A172 (cell line): ENCODE measurements at places on chromosomes 2 and 18. TPM values are rescaled to one million over a fixed set of nuclear protein-coding genes. Genes with fewer than 3 reads are reported as not detected.

Gene CXXC1
- total RNA-seq: 11.4 and 19.4 TPM in 2 replicates

Gene ASXL2
- 8.8 and 9.6 TPM in 2 replicates for total RNA-seq

GRCh38 chr2:210715560-210716082 is 159.2 kb downstream of the CPS1 start:
- no peak for DNase-seq

- no peak for DNase-seq
Observed at GRCh38 chr2:101832114-101832513, 134.6 kb downstream of the MAP4K4 start.

GRCh38 chr2:11711751-11712150 is 34.7 kb upstream of the LPIN1 start:
- DNase-seq: no peak

DNA sequence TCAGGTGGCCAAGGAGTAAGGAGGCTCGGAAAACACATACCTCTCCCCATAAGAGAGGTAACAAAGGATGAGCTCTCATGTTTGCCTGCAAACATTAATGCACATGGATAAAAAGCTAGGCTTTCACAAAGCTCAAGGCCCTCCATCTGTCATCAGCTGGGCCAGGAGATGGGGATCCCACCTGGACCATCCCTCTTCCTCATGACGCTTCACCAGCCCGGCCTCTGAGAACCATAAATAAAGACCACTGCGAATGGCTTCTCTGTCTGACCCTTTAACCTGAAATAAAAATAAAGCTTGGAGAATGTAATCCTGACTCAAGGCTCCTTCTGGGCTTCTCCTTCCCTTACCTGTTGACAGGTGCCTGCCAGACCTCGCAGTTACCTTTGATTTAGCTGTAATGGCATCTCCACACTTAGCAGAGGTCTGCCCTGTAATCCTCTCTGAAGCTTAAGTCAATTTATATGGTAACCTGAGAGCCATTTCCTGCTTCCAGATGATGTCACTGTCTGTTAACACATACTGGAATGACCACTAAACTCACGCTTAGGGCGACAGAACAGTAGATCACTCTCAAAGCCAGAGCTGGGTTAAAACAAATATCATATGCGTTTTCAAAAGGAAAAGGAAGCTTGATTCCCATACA is 29.3 kb upstream of the FOXI3 start:
- DNase-seq: peak; percentile 58

DNA sequence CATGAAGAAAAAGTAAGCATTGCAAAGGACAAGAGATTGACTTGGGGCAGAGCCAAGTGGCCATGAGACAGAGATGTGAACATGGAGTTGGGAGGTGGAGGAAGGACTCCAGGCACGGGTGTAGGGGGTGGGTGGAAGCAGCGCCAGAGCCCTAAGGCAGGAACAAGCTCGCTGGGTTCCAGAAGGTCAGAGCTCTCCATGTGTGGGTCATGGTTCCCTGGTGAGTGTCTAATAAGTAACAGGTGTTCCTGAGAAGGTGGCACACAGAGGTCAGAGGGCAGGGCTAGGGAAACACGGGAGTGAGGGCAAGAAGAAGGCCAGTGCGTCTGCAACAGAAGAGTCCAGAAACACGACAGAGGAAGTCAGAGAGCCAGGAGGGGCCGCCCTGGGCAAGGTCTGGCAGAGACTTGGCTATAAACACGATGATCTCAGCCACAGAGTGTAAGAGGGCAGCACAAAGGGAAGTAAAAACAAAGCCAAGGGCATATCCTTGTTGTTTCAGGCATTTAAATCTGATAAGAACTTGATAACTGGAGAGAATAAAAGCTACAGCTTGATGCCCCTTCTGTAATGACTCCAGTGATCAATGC is 260.8 kb downstream of the TGIF1 start:
- peak; percentile 72 for DNase-seq

DNA sequence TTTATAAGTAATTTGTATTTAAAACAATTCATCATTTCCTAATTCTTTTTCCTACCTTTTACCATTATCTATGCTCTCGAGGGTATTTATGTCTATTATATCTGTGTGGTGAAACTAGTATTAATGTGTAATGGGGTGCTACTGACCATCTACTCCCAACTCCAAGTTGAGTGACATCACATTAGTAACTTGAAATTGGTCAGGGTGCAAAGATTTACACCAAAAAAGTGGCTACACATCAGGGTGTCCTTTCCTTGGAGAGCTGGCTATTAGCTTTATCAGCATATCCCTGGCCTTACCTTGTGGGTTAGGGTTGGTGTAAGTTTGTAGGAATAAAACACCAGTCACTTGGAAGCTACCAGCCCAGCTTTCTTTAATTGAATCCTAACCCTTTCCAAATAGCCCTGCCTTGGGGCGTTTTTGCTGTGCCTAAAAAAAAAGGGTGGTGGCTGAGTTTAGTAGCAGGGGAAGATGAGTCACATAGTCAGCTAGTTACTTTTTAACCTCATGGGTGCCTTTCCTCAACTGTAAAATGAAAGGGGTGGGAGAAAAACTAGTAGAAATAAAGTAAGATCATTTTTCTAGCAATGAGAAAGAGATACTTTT is 14.0 kb downstream of the ANXA4 start:
- peak; percentile 80 for DNase-seq
